Stimulated activated CD4-positive, alpha-beta T cell treated with anti-CD3 and anti-CD28 coated beads, TNF-alpha, amount 100 ng/mL, for 4 hours (primary cell): ENCODE measurements at places on chromosomes 5 and 9.

- DNase-seq, result no peak
Measured at GRCh38 chr5:54959673-54960418, 25.5 kb downstream of the ESM1 start.

- DNase-seq, result no peak
Measured at GRCh38 chr9:130660683-130661450, 3.5 kb upstream of the PRDM12 start.

GRCh38 chr5:38615981-38616451, 59.6 kb upstream of the LIFR start:
- DNase-seq, result no peak

GRCh38 chr5:142617416-142618129, 68.3 kb downstream of the FGF1 start:
- DNase-seq, result no peak

DNA sequence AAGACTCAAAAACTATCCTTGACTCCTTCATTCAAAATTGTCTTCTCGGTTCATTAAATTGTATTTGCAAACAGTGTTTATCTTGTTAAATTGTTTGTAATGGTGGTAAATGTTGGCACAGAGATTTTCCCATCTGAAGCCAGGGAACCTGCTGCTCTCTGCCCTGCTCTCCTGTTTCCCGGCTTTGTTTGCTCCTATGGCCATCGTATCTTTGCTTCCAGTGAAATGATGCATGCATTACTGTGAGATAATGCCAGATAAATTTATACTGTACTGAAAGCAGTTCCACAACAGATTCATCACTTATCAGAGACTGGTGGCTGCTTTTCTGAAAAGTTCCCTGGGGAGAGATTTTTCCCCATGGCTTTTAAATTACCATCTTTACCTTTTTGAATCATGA, 81.4 kb downstream of the CD180 start:
- no peak for DNase-seq

DNA sequence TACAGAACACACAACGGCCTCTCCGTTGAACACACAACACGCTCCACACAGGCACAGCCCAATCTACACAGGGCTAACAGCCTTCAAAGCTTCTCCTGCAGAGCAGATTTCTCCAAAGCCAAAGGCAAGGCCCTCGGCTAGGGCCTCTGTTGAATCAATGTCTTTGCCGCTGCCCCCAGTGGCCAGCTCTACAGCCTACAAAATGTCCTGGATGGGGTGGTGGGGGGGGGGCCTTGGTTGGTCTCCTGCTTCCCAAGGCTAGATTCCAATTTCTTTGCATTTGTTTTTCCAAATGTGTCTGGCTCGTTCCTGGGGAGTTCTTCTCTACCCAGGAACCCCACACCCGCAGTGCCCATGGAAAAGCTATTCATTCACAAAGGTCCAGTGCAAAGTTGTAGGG, 167.2 kb downstream of the PAX5 start:
- no peak for DNase-seq

GRCh38 chr5:74546796-74547195, 93.7 kb downstream of the ENC1 start:
- DNase-seq, result no peak

DNA sequence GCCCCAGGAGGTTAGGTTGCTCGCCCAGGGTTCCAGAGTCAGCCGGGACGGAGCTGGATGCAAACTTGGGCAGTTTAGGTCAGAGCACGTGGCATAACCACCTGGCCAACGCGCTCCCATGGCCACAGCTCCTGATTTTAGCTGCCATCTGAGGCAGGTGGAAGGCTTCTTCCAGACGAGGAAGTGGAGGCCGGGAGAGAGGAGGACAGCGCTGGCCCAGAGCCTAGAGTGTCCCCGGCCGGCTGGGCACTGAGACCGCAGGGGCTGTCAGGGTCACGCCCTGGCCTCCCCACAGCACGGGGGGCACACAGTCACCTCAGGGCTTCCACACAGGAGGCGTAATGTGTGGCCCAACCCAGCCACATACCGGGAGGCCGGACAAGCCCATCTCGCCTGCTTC, 16.1 kb upstream of the PHYKPL start:
- DNase-seq, result no peak

DNA sequence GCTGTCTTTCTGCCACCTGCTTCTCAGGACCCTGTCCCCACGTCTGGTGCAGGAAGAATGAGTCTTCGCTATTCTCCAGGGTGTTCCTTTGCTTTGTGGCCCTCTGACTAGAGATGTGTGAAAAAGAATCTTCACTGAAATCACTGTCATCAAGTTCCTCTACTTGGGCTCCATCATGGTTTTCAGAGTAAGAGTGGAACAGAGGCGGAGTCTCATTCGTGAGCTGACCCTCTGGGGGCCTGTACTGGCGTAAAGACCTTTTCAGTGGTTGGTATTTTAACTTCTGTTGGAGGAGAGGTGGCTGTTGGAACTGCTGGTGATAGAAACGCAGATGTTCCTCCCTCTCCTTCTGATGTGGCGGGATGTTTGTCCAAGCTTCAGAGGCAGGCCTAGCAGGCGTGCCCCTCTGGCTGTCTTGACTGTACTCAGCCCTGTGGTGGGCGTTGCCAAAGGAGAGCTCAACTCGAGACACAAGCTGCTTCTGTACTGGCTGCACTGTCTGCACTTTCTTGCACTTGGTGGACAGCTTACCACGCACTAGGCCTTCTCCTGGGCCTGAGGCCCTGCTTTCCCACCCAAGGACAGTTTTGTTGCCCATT, 72.0 kb downstream of the KIF24 start:
- DNase-seq, result no peak

GRCh38 chr5:122772446-122772845, 2.4 kb upstream of the SNX2 start:
- no peak for DNase-seq

DNA sequence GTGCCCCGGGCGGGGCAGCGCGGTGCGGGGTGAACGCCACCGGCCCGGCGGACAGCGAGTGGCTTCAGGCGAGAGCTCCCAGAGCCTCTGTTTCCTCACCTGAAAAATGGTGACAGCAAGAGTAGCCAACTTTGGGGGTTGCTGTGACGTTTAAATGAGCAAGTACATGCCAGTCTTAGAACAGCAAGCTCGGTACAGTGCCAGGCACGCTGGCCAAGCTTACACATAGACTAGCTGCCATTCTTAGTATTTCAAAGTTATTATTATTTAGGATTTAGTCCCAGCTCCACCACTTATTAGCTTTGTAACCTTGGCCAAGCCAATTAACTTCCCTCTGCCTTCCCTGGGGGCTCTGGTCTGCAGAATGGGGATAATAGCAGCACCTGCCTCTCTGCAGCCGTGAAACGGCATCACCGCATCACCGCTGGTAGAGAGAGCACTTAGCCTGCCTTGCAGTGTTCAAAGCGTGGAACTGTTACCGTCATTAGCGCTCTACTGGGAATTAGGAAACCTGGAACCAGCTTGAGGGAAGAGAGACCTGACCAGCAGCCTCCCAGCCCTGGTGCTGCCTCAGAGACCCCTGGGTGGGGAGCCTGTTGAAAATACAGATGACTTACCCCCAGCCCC, at the start of gene C9orf50:
C9orf50 (minus strand) TSS at position 433 of the 627 bp plus-strand sequence. CDS start 527 bp downstream, outside the sequence.
- no peak for DNase-seq

- DNase-seq, result no peak
Measured at GRCh38 chr9:36436909-36437308, 36.8 kb upstream of the RNF38 start.
